ENCODE measurements at places on chromosomes 11 and 22.

GRCh38 chr22:26416670-26417276 lies 12.3 kb upstream of the ASPHD2 start:
- no peak for DNase-seq

DNA sequence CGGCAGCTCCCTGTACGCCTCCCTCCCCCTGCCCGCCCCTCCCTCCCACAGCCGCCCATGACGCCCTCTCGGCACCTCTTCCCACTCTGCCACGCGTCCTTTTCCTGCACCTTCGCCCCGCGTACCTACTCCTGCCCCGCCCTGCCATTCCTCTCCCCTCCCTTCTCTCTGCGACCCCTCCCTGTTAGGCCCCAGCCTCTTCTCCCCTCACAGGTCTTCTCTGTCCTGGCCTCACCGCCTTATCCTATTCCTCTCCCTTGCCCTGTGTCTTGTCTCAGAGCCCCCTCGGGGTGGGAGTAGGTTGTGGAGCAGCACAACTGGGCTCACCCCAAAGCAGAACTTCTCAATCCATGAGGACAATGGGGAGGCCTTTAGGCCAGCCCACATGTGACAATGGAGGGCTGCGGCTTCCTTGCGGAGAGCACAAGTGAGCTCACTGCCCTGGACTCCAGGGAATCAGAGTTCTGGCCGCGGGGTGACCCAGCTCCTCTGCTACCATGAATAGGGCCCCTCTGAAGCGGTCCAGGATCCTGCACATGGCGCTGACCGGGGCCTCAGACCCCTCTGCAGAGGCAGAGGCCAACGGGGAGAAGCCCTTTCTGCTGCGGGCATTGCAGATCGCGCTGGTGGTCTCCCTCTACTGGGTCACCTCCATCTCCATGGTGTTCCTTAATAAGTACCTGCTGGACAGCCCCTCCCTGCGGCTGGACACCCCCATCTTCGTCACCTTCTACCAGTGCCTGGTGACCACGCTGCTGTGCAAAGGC lies 539 bp downstream of the SLC35C1 start:
- no peak for DNase-seq

DNA sequence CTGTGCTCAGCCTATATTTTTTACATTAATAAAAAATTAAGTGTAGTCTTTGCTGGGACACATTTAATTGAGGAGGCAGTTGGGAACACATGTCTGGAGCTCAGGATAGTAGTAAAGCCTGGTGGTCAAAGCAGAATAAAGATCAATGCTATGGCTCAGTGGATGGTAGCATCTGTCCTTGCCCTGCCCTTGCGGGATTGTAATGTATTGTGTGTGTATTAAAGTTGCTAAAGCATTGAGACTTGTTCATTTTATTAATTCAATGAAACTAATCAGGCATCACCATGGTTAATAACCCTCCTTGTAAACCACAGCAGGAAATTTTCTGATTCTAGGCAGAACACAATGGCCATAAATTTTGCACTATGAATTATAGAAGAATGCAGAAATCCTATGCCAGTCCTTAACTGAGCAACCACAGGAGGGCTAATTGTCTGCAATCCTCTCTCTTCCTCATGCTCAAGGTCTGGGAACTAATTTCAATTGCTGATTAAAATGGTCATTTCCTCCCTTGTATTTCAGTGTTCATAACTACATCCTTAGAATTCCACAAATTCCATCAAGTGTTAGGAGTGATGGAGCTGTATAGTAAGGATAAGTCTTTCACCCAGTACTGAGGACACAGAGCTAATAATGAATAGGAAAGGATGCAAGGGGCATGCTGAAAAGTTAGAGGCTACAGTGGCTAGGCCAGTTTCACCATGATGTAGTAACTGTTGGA lies 403.2 kb upstream of the DDI1 start:
- no peak for DNase-seq

- DNase-seq = no peak
Observed at GRCh38 chr11:67581469-67581868, 2.1 kb upstream of the GSTP1 start.

GRCh38 chr11:130301002-130301401 lies 13.7 kb downstream of the ZBTB44 start:
- no peak for DNase-seq

DNA sequence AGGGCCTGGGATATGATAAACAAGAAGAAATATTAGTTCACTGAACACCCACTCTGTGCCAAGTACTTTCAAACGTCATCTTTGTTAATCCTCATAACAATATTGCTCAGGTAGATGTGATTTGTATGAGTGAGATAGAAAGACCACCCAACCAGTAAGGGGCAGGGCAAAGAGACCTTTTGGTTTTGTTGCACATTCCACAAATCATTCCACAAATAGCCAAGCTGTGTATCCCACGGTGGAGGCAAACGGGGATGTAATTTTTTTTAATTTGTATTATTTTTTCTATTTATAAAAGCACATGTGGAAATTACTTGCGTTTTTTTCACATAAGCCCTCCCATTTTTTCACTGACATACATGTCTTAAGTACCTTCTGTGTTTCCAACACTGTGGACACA lies 29.0 kb downstream of the LAYN start:
- DNase-seq = no peak

GRCh38 chr22:25347752-25348102 lies 128.3 kb downstream of the CRYBB2 start:
- DNase-seq = no peak

GRCh38 chr22:39543095-39543494 lies 10.5 kb upstream of the RPS19BP1 start:
- DNase-seq = no peak

GRCh38 chr11:19647816-19648215 lies 64.8 kb upstream of the NAV2 start:
- no peak for DNase-seq

DNA sequence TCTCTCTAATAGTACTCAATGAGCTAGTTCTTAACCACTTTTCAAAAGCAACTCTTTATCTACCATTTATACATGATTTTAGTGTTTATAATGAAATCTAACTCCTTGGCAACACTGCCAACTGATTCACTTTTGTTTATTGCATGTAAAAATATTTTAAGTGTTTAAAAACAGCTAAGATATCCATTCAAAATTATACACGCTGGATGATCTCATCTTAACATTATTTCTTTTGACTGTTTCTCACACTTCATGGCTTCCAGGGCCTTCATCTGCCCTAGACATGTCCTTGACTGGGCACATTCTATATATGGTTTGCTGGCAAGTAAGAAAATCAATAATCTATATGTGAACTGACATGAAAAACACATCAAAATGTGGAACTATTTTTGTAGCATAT lies 414.6 kb upstream of the LUZP2 start:
- DNase-seq = no peak

GRCh38 chr11:2549491-2549875 lies 104.7 kb downstream of the KCNQ1 start:
- DNase-seq = no peak

GRCh38 chr11:119100246-119100970 lies 1.2 kb downstream of the DPAGT1 start:
- no peak for DNase-seq

- no peak for DNase-seq
Observed at GRCh38 chr22:49623176-49623575, 204.5 kb downstream of the BRD1 start.

DNA sequence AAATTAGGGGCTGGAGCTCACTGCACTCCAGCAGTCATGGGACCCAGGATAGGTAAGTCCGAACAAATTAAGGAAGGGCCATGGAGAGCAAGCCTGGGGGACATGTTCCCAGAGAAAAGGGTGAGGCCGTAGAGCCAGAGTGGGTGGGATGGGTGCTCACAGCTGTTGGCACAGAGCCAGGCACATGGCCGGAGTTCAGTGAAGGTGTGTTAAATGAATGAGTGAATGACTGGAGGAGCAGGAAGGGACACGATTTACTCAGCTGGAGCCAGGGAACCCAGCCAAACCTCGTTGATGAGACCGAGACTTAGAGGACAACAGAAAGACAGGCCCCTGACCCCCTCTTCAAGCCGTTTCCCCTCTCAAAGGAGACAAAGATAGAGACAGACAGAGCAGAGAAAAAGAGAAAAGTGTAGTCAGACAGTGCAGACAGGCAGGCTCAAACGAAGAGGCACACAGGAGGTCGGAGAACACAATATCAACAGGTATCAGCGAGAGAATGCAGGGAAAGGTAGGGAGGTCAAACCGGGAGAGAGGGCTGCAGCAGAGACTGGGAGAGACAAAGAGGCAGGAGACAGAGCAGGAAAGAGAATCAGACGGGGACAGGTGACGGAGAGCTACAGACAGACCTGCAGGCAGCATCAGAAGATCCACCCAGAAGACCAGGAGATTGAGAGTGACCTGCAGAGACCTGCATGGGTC lies 590 bp downstream of the SLCO2B1 start:
- DNase-seq = no peak

- DNase-seq = no peak
Observed at GRCh38 chr22:35903571-35904335, 124.9 kb downstream of the RBFOX2 start.

GRCh38 chr11:103007521-103007920 lies 52.0 kb upstream of the MMP13 start:
- DNase-seq = no peak

- no peak for DNase-seq
Observed at GRCh38 chr11:41786087-41786486, 326.6 kb upstream of the LRRC4C start.

DNA sequence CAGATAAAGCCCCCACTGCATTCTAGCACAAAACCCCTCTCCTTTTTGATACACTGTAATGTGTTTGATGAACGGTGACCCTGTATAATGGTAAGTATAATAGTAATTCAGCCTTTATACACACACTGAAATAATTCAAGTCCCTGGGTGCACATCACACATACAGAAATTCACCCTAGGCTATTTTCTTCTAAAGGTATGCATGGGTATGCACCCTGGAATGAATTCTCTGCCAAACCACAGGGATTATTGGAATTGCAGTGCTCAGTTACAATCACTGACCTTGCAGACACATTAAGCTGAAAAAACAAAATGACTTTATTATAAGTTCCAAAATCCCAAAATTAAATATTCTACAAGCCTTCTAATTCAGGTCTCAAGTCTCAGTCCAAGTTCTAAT lies 245.9 kb upstream of the FAT3 start:
- DNase-seq = no peak

GRCh38 chr22:19873960-19874306 lies 19.3 kb upstream of the GNB1L start:
- DNase-seq = no peak

GRCh38 chr11:83257761-83258168 lies 28.4 kb downstream of the CCDC90B start:
- no peak for DNase-seq

GRCh38 chr11:17481905-17482304 lies 5.3 kb upstream of the ABCC8 start:
- DNase-seq = no peak

GRCh38 chr11:117936973-117937372 lies 7.8 kb upstream of the TMPRSS13 start:
- DNase-seq = no peak

GRCh38 chr11:45704635-45705034 lies 39.2 kb upstream of the CHST1 start:
- DNase-seq = no peak

GRCh38 chr11:59783632-59784090 lies 26.9 kb downstream of the MRPL16 start:
- DNase-seq = no peak

GRCh38 chr11:61270354-61271076 lies 24.6 kb downstream of the VWCE start:
- no peak for DNase-seq

DNA sequence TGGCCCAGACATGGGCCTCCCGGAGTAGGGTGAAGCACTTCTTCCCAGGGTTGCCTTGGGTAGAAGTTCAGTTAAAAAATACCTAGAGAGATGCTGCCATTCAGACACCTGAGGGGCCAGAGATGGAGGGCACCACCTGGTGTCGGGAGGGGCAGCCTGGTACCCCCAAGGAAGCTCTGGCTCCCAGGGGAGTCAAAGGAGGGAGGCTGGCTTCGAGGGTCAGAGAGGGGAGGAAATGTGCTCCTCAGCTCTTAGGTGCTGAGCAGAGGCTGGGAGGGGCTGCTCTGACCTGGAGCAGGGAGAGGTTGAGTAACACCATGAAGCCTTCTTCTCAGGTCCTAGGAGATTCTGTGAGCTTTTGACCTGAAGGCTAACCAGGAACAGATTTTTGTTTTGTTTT lies 1.1 kb downstream of the USP35 start:
- no peak for DNase-seq

DNA sequence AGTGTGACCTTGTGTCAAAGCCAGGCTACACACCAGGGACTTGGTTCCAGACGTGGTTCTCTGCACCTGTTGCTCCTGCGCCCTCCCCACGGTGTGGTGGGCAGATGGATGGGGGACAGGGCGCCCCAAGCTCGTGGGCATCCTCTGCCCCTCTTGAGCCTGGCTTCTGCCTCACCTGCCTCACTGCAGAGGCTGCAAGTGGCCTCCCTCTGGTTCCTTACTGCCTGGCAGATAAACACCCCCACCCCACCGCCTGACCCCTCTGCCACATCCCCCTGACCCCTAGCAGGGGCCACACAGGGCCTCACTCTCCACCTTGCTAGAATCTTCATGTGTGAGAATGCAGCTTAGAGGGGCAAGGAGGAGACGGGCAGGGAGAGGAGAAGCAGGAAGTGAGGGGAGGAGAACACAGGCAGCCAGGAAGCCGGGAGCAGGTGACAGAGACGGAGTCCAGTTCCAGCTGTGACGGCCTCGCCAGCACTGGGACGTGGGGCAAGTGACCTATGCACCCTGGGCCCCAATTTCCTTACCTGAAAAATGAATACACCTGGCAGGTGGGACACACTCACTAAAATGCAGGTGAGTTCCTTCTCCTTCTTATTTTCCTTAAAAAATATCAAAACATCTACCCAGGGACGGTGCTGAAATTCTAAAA lies 178.3 kb downstream of the EFCAB6 start:
- DNase-seq = no peak

DNA sequence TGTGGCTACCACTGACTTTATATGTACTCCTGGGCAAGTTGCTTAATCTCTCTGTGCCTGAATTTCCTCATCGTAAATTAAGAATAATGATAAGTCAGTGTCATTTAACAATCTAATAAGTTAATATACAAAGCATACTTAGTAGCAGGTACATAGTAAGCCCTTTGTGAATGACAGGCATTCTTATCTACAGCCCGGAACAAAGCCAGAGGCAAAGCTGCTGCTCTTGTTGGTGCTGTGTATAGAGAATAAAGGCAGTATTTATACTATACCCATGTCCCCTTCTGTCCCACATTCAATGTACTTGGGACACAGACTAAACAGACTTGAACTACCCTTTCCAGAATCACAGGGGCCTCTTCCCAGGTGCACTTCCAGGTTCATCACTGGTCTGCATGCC lies 229.7 kb upstream of the NCAM1 start:
- DNase-seq = no peak

- DNase-seq = no peak
Observed at GRCh38 chr11:73331138-73331916, 23.3 kb downstream of the ARHGEF17 start.

- no peak for DNase-seq
Observed at GRCh38 chr11:19374151-19374569, 133.4 kb upstream of the E2F8 start.

Measured in stimulated activated CD8-positive, alpha-beta memory T cell treated with anti-CD3 and anti-CD28 coated beads, Interleukin-4, amount 100 ng/mL, for 24 hours (primary cell).